ENCODE measurements at places on chromosomes 16 and 17.
A peak's percentile ranks its signal among the peaks of the same experiment; 100 is the strongest.

- no peak for DNase-seq
Measured at GRCh38 chr17:79075446-79075750, 774 bp downstream of the ENGASE start.

DNA sequence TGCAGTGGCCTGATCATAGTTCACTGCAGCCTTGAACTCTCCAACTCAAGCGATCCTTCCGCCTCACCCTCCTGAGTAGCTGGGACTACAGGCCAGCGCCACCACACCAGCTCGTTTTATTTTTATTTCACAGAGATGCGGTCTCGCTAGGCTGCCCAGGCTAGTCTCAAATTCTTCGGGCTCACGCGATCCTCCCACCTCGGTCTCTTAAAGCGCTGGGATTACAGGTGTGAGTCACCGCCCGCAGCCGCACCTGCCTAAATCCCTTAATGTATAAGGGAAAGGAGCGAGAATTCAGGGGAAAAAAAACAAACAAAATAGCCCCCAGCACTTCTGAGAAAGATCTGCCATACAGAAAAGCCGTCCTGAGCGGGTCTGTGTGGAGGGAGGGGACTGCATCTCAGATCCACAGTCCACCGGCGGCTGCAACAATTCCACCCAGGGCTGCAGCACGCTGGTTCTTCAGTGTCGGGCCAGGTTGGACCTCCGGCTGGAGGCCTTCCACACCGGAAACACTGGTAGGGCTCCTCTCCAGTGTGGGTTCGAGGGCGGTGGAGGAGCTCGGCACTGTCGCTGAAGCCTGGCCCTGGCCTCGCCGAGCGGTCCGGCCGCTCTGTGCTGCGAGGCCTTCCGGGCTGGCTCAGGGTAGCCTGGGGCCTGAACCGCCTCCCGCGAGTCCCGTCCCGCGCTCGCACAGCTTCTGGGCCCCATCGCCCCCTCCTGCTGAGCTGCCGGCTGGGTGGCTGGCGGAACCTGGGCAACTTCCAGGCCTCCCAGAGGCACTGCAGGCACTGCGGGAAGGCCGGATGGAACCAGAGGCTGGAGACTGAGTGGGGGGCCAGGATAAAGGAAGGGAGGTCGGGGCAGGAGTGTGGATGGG, 7.0 kb downstream of the ZNF843 start:
- no peak for DNase-seq

DNA sequence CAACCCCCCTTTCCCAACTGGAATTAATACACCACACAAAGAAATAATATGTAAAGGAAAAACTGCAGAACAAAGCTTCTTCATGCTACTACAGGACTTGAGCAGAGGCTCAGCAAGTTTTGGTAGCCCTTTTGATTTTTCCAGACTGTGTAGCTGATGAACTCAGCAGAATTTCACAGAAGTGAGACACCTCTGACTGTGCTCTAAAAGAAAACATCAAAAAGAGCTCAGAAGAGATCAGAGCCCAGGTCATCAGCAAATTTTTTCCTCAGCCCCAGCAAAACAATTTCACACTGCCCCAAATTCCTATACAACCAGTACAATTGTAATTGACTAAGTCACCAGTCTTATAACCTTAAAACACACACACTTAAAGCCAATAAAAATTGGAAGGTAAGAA, 38.0 kb downstream of the TTC19 start:
- DNase-seq = no peak

DNA sequence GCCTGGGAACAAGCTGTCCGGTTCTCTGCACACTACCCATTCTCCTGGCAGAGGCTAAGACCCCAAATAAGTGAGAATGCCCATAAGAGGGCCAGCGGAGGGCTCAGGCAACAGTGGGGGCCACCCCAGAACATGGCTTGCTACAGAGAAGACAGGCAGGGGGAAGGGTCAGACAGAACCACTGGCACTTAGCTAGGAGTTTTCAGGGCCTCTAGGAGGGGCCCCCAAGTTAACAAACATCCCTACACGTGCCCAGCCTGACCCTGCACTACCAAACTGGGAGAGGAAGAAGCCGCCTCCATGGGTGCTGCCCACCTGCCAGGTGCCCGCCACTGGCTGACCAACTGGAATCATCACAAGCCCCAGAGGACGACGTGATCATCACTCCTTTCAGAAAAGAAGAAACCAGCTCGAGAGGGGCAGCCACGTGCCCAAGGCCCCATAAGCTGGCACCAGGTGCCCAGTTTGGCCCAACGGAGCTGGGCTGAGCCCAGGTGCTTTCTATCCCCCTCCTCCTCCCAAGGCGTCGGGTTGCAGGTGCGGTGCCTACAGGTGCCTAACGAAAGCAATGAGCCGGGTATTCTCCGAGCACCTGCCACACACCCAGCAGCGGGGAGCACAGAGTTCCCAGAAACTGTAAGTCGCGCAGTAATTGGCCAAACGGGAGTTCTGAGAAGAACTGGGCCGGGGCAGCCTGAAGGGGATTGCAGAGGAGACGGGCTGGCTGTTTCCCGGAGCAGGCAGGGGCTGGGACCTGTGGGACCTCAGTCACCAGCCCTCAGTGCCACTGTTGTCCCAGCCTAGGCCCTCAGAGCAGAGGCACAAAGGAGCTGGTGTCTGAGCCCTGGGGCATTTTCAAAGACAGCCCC, 13.2 kb downstream of the RPH3AL start:
- no peak for DNase-seq

DNA sequence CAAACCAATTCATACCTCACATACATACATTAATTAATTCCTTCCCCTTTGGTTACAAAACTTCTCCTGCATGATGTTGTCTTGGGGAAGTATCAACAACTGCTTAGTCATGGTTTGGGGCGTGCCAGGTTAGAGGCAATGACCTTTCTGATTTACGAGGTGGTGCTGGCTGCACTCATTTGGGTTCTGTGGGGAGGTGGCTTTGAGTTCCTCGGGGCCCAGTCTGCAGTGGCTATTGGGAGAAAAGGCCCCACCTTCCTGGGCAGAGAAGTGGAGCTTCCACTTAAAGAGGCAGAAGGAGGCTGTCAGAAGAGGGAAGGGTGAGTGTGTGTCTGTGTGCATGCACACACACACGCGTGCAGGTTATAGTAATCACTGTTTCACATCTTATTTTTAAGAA, 10.2 kb upstream of the ETV4 start:
- peak; percentile 79 for DNase-seq

DNA sequence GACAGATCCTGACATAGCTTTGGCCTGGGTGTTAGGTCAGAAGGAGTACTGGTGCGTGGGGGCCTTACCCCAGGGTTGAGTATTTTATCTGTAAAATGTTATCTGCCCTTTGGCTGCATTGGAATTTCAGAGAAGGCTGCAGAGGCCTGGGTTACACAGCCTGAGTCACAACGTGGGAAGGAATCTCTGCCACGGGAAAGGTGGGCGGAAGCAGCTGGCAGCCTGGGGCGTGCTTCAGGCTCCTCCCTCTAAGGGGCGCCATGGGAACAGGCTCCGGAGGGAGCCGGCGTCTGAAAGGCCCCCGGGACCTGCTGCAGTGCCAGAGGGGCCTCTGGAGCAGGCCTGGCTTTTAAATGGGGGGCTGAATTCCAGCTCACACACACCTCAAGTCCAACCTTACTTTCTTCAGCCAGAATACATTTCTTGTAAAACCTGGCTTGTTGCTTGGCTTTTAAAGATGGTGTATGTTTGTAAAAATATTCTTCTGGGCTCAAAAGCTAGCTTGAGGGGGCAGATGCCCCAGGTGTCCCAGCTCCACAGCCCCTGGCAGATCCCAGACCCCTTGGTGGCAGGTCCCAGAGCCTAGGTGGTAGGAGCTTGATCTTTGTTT, 142.2 kb downstream of the RAB11FIP4 start:
- no peak for DNase-seq

DNA sequence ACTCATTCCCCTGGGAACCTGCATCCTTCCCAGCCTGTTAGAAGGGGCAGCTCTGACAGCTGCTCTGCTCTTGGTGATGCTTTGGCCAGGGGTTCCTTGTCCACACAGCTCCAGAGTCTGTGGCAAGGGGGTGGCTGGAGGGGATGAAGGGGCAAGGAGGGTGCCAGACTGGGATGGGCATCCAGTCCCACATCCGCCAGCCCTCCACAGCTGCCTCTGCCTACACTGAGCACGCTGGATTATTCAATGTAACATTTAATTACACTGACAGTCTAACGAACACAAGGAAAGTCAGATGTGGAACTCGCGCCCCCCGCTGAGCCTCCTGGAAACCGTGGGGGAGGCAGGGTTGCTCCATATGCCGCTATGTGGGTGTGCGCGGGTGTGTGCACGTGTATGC, 101.1 kb downstream of the C16orf78 start:
- DNase-seq = no peak

Data from colonic mucosa (tissue), 4 donors.